Cortex of kidney (tissue), 1 donor: ENCODE measurements at places on chromosomes 6 and 20.

DNA sequence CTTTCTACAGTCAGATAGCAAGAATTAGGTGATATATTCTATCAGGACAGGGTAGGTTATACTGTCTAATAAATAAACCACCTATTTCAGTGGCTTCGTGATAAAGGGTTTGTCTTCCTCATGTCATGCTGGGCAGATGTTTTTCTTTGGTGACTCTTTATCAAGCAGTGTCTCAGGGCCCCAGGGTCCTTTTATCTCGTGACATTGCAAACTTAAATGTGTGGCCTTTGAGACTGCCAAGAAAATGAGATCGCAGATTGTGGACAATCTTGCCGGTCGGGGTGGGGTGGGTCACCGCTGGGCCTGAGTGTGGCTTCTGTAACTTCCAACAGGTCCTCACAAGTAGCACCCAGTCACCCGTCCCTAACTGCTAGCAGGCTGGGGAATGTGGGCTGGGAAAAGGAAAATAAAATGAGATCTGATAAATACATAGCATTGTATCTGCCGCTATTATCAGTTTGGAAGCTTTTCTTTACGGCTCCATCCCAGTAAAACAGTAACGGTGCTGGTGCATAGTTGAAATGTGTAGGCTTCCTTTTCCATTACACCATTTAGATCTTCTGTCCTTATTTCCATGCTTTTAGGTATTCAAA, 50.5 kb upstream of the BMP6 start:
- no peak for DNase-seq

- no peak for DNase-seq
These were observed 48.6 kb downstream of the KDM1B start for GRCh38 chr6:18203786-18204185.

DNA sequence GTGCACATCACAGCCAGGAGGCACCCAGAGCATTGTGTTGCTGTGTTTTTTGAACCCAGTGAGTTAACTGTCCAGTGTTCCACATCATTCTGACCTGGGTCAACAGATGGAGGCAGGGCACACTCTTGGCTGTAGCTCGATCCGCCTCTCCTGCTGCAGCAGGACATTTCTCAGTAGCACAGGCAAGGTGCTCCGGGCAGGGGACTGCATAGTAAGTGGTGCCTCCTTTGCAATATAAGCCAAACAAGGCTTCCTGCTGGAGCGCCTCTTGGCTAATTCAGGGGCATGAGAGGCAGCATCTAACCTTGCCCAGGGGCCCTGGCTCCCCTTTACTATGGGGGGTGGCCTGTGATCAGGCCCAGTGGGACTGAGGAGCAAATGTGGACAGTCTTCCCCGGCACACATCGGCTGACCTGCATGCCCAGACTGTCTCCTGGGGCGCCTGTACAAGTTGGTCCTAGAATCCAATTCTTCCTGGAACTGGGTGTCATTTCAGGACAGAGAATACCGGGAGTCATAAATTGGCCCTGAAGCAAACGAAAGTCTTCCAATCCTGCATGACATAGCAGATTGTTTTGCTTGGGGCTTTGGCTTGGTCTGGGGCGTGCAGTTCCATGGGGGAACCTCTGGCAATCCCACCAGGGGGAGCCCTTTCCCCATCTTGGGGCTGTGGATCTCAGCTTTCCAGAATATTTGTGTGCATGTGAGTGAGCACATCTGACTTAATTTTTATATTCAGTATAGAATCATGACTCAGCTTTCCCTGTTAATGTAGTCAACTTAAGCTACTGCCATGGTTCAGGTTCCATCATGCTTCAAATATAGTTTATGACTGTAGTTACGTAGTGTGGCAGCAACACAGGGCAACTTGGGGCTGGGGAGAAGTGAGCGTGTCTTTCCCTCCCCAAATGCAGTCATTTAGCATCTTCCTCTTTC, 56.0 kb upstream of the DDR1 start:
- no peak for DNase-seq

- no peak for DNase-seq
These were observed 81.0 kb downstream of the ERMARD start for GRCh38 chr6:169832247-169832948.

- no peak for DNase-seq
These were observed 11.2 kb downstream of the KIZ start for GRCh38 chr20:21137078-21137477.

- DNase-seq: no peak
These were observed 19.7 kb upstream of the SCRT2 start for GRCh38 chr20:695165-695866.

DNA sequence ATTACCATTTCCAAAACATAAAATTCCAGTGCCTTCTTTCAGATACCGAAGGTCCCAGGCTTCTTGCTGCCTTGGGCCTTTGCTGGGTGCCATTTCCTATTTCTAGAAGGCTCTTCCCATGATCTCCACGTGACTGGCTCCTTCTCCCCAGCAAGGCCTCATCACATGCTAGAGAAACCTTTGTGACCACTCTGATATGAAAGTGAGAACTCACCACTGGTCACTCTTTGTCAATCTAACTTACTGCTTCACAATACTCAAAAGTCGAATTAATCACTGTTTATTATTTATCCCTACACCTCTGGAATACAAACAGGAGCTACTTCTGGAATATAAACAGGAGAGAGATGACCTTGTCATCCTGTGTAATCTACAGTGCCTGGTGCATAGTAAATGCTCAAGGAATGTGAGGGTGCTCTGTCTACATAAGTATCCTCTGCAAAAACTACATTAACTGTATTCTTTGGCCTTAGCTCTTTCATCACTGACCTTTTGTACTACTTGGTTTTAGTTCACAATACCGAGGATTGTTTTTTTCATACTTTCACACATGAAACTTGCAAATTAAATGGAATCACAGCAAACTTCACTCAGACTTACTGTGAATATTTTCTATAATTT, 1.6 kb downstream of the STX7 start:
- no peak for DNase-seq

DNA sequence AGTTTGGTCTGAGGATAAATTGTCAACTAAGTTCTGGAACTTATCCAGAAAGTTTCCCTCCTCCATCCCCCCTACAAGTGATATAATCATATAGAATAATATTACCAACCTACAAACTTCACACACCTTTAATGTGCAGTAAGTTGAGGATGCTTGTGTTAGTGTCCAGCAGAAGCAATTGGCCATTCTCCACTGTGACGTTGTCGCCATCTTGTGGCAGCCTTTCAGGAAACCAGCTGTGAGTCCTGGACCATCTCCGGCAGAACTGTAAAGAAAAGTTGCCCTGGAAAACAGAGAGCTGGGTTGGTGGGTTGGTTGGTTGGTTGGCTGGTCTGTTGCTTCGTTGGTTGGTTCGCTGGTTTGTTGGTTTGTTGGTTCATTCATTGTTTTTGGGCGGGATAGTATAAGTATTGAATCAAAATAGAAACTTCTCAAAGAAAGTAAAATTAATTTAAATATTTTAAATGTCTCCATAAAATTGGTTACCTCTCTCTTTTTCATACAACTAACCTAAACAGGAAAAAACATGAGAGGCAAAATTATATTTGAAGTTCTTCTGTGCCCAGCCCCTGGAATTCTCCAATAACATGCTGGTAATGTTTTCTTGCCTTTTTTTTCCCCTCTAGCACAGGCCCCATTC, 127.5 kb downstream of the PKHD1 start:
- DNase-seq: no peak

- no peak for DNase-seq
These were observed 100.3 kb downstream of the TMEM242 start for GRCh38 chr6:157223021-157223430.

GRCh38 chr6:104014163-104014959, 845.4 kb downstream of the HACE1 start:
- no peak for DNase-seq

GRCh38 chr20:20443504-20443903, 75.6 kb downstream of the INSM1 start:
- DNase-seq: no peak
